Activated T-cell treated with anti-CD3 and anti-CD28 coated beads, Interleukin-2, amount 50 U/mL, for 72 hours (primary cell): ENCODE measurements at places on chromosomes 2 and 18. TPM values are rescaled to one million over a fixed set of nuclear protein-coding genes. Genes with fewer than 3 reads are reported as not detected.
A peak's percentile ranks its signal among the peaks of the same experiment; 100 is the strongest.

The LMAN2L gene
- 7.8 TPM for total RNA-seq

The FSHR gene
- not detected for total RNA-seq

The CRYBA2 gene
- total RNA-seq, result not detected

DNA sequence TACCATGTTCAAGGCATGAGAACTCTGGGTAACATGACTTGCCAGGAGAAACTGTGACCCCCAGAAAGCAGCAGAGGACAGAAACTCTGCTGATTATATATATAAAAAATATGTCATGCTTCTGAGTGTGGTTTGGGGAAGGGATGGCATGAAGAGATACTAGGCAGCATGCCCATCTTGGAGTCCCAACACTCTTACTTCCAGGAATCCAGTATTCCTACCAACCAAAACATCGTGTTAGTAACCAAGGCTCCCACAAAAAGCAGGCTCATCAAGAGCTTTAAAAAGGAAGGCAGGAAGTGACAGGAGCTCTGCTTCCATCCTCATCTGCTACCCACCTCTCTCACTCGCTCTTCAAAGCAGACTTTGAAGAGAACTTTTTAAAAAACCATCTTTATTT, 31.6 kb upstream of the TWIST2 start:
- DNase-seq, result no peak

GRCh38 chr18:2468051-2468450, 103.3 kb downstream of the METTL4 start:
- no peak for DNase-seq

DNA sequence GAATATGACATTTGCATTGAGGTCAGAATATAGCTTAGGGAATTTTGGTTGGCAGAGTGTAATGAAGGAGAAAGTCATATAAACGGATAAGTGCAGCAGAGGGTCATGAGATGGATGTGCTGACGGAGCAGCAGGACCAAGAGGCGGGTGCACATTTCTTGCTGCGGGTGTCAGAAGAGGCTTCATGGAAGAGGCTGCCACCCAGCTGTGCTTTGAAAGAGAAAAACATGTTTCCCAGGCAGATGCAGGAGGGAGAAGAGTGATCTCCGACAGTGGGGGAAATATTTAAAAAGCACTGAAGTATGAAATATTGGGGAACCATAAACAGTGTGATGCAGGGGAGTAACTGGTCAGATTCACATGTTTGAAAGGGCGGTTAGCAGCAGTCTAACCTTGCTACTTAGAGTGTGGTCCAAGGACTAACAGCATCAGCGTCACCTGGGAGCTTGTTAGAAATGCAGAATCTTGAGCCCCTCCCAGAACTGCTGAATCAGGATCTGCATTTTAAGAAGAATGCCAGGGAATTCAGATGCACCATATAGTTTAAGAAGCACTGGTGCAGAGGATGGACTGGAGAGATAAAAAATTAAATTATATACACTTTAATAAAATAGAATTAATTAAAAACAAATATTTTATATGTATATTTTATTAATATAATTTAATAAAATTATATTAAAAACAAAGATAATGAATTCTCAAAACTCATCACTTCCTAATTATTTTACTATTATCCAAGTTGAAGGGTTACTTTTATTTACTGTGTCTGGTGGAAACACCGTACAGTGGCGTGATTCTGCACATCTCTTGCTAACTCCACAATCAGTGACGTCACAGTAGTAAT, 36.1 kb upstream of the SCYGR1 start:
- DNase-seq, result no peak

- no peak for DNase-seq
Observed at GRCh38 chr2:127577503-127577902, 42.0 kb downstream of the MYO7B start.

DNA sequence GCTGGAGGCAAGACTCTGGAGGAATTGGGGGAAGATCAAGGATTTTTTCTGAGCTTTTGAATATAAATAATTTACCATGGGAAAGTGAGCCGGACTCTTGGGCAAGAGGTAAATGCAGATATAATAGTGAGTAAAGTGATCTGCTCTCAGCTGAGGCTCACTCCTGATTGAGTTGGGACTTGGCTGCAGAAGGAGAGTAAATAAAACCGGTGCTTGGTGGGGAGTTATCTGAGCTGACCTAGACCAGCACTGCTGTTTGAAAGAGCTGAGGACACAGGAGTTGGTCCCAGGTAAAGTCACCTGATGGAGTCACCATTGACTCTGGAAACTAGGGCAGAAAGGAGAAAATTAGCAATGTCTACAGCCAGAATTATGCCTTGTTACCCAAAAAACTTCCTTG, 57.3 kb upstream of the LRPPRC start:
- no peak for DNase-seq

- no peak for DNase-seq
Observed at GRCh38 chr2:109527846-109528705, 85.7 kb downstream of the SEPTIN10 start.

- no peak for DNase-seq
Observed at GRCh38 chr2:2569836-2570235, 238.8 kb upstream of the MYT1L start.

GRCh38 chr2:1817256-1818051, 73.1 kb upstream of the PXDN start:
- peak; percentile 61 for DNase-seq

GRCh38 chr2:188973641-188974040, 532 bp upstream of the COL3A1 start:
- no peak for DNase-seq
